ENCODE measurements at places on chromosomes 13 and 19. TPM values are rescaled to one million over a fixed set of nuclear protein-coding genes. Genes with fewer than 3 reads are reported as not detected.

C19orf73 gene
- total RNA-seq: 2.9 TPM

OR10H1 gene
- 0.07 TPM for total RNA-seq

ANGPTL8 gene
- not detected for total RNA-seq

GRCh38 chr13:70995338-70995737, 871.7 kb downstream of the DACH1 start:
- no peak for DNase-seq

LILRB5 gene
- not detected for total RNA-seq

FBXL3 gene
- total RNA-seq: 26.1 TPM

GRCh38 chr13:50080203-50080910, 65.1 kb downstream of the KCNRG start:
- DNase-seq: peak; percentile 68

DNA sequence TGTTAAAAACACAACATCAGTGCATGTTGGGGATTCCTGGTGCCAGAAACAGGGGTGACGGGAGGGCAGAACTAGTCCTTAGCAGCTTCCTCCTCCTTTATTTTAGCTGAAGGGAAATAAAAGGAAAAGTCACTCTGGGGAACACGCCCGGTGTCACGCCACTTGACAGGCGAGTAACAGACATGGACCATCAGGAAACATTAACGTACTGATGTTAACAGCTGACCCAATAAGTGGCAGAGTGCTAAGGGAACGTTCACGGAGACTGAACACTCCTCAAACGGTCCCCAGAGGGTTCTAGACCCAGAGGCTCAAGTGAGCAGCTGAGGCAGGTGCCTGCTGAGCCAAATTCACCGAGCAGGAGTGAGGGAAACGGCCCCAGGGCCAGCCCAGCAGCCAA, 13.9 kb upstream of the EIF3G start:
- DNase-seq: no peak

- DNase-seq: no peak
Observed at GRCh38 chr19:27774337-27774736, 1438.6 kb downstream of the UQCRFS1 start.

B3GNT3 gene
- not detected for total RNA-seq

GRCh38 chr13:101523154-101524131, 71.0 kb downstream of the ITGBL1 start:
- DNase-seq: no peak

ONECUT3 gene
- not detected for total RNA-seq

ZNF563 gene
- 2.3 TPM for total RNA-seq

DNA sequence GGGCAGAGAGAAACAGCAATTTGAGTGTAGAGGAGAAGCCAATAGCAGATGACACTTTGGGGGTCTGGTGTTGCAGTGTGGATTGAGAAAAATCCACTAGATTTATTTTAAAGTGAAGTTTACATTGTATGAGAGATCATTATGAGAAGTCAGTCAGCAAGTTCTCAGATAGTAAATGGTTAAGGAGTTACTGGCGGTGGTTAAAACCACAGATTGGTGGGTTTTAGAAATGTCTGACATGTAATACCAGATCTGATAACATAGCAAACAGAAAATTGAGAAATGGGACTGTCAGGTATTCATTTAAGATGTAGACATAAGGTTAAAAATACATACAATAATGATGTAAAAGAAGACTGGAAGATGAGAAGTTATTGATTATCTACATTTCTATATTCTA, 7.2 kb downstream of the ABHD13 start:
- DNase-seq: no peak

GRCh38 chr13:98626298-98626935, 49.5 kb upstream of the STK24 start:
- DNase-seq: no peak

- no peak for DNase-seq
Observed at GRCh38 chr19:13097033-13097462, 5.6 kb downstream of the LYL1 start.

PRODH2 gene
- total RNA-seq: not detected

All from natural killer cell treated with Interleukin-12 subunit alpha and Interleukin-12 subunit beta and Interleukin-15 and Interleukin-18, amount 100 ng/mL, for 72 hours (primary cell).